ENCODE measurements at places on chromosomes 6 and 20. TPM values are rescaled to one million over a fixed set of nuclear protein-coding genes. Genes with fewer than 3 reads are reported as not detected.

NCOA5 gene
- total RNA-seq: 13.1 TPM

DNA sequence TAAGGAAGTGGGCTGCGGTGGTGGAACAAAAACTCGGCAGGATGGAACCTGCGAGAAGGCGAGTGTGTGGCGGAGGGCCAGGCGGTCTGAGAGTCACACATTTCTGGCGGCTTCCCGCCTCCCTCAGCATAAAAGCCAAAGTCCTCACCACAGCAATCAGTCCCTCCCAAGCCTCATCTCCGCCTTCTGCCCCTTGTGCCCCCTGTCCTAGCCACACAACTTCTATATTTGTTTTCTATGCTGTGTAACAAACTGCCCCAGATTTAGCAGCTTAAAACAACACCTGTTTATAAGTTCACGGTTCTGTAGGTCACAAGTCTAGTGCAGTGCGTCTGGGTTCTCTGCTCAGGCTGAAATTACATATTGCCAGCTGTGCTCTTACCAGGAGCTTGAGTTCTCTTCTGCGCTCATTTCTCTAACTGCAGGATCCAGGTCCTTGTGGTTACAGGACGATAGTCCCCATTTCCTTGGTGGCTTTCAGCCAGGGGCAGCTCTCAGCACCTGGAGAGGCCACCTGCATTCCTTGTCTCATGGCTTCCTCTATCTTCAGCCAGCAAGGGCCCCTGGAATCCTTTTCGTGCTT lies 11.7 kb upstream of the SPO11 start:
- peak; percentile 24 for DNase-seq

- DNase-seq: no peak
Observed at GRCh38 chr20:22368235-22368634, 216.1 kb downstream of the FOXA2 start.

DNA sequence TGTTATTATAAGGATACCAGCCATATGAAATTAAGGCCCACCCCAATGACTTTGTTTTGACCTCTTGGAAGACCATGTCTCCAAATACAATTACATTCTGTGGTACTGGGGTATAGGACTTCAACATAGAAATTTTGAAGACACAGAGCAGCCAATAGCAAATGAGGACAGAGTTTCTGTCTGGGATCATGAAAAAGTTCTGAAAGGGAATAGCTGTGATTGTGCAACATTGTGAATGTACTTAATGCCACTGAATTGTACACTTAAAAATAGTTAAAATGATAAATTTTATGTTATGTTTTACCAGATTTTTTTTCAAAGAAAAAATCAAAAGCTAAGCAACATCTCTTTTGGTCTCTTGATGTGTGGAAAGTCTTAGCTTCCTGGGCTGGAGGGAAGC lies 27.0 kb upstream of the AGPAT4 start:
- DNase-seq: no peak

DNA sequence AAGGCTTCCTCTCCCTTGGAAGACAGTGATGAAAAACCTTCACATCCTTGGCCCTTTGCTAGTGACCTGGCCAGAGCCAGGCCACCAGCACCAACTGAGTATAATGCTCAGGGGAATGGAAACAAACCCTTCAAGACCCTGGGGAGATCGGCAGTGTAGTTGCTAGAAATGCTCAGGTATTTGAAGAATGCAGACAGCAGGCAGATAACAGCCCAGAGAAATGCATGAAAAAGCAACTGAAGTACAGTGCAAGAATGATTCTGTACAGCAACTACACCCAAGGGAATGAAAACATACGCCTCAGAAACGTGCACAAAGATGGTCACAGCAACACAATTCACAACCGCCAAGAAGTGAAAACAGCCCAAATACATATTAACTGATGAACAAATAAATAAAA lies 41.1 kb downstream of the PPP1R3G start:
- DNase-seq: no peak

DNA sequence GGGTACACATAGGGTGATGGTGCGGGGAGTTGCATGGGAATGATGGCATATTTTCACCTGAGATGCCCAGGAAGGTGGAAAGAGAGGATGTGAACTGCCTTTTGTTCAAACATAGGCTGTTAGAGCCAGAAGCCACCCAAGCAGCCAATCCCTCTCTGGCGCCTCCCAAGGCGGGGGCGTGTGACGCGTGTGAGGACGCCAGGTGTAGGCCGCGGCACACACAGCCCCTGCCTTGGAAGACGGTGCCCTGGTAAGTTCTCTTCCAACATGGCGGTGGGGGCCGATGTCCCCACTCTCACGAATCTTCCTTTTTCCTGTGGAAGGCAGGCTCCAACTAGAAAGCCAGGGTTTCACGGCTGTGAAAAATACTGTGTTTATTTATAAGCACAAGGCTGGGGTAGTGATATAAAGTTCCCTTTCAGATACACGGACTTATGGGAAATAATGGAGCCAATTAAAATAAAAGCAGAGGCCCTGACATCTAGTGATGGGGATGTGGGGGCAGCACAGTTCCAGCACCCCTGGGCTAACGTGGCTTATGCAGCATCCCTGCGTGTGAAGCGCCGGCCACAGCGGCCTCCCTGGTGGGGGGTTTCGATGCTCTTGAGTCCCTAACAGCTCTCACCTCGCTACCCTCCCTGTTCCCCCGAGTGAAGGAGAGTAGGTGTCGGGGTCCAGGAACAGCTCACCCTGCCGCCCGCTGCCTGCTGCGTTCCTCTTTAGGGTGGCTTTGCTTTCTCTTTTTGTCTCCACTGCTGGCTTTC lies 28.3 kb downstream of the CDH4 start:
- DNase-seq: no peak
